Activated CD4-positive, alpha-beta T cell treated with anti-CD3 and anti-CD28 coated beads for 48 hours (primary cell): ENCODE measurements at places on chromosomes 12 and 14.
A peak's percentile ranks its signal among the peaks of the same experiment; 100 is the strongest.

DNA sequence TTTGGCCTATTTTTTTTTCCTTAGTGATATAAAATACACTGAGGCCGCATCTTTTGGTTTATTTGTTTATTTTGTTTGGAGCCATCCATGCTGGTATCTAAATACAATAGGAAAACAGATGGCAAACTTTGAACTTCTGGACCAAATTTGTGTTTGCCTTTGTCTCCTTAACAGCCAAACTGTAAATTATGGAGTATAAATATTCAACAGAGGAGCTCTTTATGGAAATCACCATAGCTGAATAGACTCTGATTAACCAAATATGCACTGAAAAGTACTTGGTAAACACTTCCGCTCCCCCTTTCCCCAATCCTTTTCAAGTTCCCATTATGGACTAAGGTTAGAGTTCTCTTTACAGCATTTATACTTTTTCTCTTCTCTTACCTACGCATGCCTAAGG, 80.5 kb downstream of the TESC start:
- no peak for DNase-seq

DNA sequence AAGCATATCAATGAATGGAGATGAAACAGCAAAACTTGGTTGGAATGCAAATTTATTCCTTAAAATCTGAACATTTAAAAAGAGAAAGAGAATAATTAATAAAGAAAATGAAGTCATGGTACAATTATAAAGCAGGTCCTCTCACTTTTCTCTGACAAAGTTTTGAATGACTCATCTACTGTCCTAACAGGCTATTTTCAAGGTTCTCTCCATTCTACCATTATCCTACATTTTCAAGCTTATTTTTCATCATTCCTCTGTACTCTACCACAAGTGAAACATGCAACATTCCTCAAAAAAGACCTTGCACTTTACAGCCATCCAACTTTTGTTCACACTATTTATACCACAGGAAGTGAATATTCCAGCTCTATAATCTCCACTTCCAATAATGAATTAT, 36.9 kb upstream of the AP4S1 start:
- DNase-seq: no peak

DNA sequence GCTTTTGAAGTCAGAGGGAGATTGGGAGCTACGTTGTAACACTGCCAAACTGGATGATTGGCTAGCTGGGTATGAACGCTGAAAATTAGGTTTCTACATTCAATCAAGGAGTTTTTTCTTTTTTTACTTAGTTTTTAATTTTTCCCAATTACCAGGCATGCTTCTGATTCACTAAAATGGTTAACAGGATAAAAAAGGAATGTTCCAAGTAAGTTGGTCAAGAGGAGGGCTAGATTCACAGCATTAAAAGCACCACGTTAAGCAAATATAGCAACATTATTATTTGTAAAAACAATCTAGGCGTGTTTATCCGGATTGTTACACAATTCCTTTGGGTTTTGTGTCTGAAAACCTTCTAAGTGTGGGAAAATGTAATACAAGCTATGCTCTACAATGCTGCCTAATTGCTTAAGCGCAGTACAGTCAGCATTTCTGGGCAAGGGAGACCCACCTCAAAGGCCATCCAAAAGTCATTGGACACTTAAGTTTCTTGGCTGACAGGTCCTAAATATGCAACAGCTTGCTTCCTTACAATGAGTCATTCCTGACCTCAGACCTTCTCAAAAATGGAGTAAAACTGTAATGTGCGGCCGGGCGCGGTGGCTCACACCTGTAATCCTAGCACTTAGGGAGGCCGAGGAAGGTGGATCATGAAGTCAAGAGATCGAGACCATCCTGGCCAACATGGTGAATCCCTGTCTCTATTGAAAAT, 1.2 kb downstream of the RPLP0 start:
- peak; percentile 63 for DNase-seq

- DNase-seq: peak; percentile 20
Measured at GRCh38 chr14:101584055-101584859, 23.0 kb downstream of the DIO3 start.

DNA sequence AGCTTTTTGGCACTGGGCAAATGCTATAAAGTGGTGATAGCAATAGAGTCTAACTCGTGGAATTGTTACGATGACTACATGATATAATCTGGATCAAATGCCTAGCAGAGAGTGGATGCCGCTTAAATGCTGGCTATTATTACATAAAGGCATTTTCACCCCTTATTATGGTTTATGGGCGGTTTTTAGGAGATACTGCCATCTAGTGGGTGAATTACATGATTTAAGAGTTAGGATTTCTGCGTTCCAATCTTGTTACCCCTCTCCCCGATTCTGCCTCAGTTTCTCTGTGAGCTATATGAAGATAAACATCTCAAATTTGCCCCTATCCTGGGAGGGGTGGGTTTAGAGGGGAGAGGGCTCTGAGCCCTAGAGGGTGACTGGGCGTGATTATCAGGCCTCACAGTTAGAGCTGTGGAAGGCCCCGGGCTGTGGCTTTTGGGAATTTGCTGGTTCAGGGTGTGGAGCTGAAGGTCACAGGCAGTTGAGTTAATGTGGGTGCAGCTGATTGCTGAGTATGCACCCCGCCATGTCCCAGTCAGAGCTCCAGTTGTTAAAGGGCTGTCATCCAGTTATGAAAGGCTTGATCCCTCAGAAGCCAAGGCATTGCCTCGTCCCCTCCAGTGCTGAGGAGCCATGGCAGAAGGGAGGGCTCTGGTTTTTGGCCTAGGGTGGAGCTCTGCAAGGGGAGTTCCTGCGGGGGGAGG, 14.4 kb downstream of the CLSTN3 start:
- DNase-seq: no peak

- no peak for DNase-seq
Measured at GRCh38 chr12:46221255-46222128, 47.4 kb downstream of the SLC38A1 start.

DNA sequence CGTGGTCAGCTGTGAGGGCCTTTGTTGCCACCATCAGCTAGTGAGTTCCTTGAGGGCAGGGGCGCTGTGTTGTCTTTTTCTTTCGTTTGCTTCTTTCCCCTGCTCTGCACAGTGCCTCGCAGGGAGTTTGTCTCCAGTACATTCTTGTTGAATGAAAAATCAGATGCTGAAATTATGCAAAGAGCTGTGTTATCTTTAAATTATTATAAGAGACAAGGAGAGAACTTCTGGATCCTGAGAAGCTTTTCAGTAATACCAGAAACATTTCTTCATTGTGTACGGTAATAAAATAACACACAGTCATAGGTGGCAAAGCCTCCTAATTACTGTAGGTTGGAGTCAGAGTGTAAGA, 14.9 kb downstream of the EML1 start:
- DNase-seq: no peak

- no peak for DNase-seq
Measured at GRCh38 chr12:52084491-52085231, 5.2 kb downstream of the SMIM41 start.
